A673 (cell line): ENCODE measurements at places on chromosomes 16 and 17.

- no peak for DNase-seq
Observed at GRCh38 chr17:35460354-35460851, 11.8 kb upstream of the SLFN13 start.

GRCh38 chr17:21132428-21132827, 5.7 kb downstream of the DHRS7B start:
- DNase-seq, result no peak

- DNase-seq, result no peak
Observed at GRCh38 chr16:78749745-78750268, 650.4 kb downstream of the WWOX start.

DNA sequence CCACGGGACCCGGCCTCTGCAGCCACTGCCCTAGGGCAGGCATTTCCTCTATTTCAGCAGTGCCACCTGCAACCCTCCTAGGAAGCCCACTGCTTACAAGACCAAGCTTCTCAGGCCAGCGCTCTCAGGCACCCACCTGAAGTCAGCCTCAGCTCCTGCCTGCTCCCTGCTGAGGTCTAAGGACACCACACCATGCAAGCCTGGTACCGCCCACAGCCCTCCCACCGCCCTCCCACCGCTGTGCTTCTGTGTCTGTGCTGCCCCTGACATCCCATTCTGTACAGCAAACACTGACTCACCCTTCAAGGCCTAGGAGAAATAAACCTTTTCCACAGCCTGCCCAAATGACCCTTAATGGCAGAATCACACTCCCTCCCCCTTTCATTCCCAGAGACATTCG, 6.3 kb downstream of the CLUH start:
- no peak for DNase-seq

GRCh38 chr16:2498531-2499253, 15.1 kb upstream of the ATP6V0C start:
- no peak for DNase-seq

GRCh38 chr17:36921095-36921851, 16.0 kb upstream of the LHX1 start:
- DNase-seq, result no peak

- no peak for DNase-seq
Observed at GRCh38 chr16:84069540-84069939, 26.9 kb upstream of the SLC38A8 start.

DNA sequence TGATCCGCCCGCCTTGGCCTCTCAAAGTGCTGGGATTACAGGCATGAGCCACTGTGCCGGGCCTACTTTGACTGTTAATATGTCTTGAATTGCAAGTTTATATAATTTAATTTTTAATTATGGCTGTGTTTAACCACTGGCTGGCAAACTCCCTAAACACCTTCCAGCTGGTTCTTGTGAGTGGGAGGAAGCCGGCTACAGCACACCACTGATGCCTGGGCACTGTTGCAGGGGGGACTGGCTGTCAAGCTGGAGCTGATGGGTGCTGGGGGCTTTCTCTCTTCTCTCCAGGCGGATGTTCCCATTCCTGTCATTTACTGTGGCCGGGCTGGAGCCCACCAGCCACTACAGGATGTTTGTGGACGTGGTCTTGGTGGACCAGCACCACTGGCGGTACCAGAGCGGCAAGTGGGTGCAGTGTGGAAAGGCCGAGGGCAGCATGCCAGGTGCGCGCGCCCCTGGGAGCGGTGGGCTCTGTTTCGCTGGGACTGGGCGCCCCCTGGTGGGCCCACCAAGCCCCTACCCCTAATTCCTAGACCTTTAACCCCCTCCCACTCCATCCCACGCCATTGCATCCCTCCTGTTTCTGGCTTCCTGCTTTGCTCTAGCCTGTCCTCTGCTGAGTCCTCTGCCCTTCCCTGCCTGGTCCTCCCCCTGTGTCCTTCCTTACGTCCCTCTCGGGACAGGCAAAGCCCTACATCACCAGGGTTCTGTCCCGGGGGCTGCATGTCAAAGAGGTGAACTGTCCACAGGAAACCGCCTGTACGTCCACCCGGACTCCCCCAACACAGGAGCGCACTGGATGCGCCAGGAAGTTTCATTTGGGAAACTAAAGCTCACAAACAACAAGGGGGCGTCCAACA, 9.5 kb downstream of the TBX21 start:
- DNase-seq, result no peak

DNA sequence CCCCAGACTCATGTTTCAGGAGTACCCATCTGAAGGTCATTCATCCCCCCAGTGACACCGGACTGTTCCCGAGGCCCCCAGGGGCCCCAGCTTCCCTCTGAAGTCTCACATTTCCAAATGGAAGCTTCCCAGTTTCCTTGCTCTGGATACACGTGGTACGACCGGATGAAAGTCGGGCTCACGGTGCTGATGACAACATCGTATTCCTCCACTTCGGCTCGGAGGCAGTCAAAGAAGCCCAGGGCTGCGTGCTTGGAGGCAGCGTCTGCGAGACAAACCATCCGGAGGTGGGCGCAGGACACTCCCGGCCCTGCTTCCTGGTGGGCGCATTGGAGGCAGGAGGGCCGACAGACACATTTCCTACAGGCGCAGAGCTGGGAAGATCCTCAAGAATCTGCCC, 18.7 kb downstream of the DHRS7C start:
- DNase-seq, result no peak

DNA sequence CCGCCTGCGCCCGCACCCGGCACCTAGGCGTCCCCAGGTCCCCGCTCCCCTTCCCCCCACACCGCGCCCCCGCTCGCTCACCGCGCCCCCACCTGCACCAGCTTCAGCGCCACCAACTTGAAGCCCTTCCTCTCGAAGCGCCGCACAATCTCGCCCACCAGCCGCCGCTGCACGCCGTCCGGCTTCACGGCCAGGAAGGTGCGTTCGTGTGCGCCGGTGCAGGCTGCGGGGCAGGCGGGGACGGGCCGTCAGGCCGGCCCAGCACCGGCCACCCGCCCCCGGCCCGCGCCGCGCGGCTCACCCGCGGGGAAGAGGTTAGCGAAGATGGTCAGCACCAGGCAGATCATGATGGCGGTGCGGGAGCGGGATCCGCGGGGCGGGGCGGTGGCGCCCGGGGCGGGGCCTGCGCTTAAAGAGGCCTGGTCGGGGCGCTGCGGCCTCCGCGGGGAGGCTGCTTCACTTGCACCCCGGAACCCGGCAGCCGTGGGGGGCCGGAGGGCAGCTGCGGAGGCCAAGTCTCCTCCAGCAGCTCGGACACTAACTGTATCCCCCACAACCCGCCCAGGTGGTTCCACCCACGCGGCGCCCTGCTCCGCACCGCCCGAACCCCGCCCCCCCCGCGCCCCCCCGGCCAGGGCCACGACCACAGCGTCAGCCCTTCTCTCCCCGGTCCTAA, at the start of gene NME3:
Gene NME3 (minus strand): TSS at position 356 of the 676 bp plus-strand sequence. CDS start 9 bp downstream, at position 347.
- DNase-seq, result peak; percentile 71

DNA sequence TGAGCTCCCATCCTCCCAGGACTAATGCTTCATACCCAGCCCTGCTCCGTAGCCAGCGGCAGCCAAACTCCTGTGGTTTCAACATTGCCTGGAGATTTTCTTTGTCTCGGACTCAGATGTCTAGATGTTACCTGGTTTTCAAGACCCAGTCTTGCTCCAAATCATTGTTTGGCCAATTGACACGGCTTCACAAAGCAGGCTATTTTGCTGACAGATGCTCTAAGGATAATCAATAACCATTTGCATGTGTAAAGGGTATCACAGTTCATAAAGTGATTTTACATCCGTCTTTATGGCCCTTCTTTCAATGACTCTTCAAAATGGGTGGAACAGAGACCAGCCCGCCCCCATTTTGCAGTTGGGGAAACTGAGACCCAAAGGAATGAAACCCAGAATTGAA, 153.4 kb downstream of the SALL1 start:
- DNase-seq, result no peak

GRCh38 chr16:57519796-57520360, 16.5 kb downstream of the CCDC102A start:
- DNase-seq, result peak; percentile 80

GRCh38 chr17:19271780-19272357, 34.7 kb downstream of the EPN2 start:
- DNase-seq, result no peak

GRCh38 chr16:63581570-63581969, 1540.3 kb downstream of the CDH11 start:
- DNase-seq, result peak; percentile 7

DNA sequence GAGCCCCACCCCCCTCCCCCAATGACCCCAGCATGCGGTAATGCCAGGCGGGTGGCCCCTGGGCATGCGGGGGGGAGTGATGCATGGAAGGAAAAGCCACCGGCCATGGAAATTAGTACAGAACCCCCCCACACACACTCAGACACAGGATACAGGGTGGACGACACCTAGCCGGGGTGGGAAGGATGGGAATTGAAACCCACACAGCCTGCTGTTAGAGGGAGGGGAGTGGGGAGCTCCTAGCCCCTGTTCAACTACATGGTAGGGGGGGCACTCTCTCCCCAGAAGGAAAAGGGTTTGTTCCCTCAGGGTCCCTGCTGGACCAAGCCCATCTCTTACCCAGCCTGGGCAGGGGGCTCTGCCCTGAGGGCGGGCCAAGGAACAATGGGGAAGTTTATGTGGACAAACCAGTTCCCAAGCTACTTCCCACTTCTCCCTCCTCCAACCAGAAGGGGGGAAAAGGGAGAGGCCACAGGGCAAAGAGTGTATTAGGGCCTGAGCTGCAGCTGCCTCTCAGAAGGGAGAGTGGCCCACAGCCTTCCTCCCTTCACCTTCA, 5.2 kb downstream of the TMUB2 start:
- no peak for DNase-seq

GRCh38 chr17:75850928-75851692, 4.0 kb downstream of the WBP2 start:
- DNase-seq, result no peak

DNA sequence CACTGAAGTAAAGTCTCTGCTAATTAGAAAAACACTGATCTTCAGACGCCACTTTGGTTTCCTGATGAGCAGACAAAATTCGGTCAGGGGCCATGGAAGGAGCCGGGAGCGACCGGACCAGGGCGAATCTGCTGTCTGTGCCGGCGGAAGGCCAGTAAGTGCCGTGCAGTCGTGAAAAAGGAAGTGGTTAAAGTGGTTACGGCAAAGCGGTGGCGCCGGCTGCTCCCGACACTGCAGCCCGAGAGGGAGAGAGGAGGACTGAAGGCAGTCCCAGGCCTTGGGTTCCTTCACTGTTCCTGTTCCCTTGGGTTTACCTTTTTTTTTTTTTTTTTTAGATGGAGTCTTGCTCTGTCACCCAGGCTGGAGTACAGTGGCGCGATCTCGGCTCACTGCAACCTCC, 17.3 kb upstream of the HEXD start:
- DNase-seq, result no peak

DNA sequence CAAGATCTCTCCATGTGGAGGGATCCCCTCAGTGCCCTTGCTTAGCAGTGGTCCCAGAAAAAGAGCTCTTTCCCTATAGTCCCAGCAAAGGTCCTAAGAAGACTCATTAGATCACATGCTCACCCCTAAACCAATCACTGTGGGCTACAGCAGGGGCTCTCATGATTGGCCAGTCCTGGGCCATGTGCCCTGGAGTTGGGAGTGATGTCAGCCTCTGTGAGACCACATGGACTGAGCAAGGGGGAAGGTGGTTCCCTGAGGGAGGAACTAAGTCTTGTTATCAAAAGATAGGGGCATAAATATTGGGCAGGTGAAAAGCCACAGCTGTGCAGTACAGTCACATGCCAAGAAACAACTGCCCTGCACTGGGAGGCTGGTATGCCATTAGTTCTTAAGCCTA, 51.3 kb downstream of the SCNN1B start:
- no peak for DNase-seq

- DNase-seq, result no peak
Observed at GRCh38 chr17:18035704-18036103, 3.3 kb downstream of the ATPAF2 start.

GRCh38 chr16:54817940-54818574, 112.6 kb upstream of the IRX5 start:
- DNase-seq, result no peak

DNA sequence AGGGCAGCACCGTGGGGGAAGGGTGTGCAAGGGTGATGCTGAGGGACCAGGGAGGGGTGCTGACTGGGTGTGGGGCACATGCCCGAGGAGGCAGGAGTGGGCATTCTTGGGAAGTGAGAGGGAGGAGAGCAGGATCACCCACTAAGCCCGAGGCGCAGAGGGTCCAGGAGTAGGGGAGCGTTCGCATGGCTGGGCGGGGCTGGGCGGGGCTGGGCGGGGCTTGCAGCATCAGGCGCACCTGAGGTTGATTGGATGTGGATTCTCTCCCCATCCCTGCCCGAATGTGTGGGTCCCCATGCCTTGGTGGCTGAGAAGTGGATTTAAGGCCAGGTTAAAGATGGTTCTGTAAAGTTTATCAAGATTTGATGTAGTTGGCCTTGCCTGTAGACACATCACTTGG, 14.2 kb downstream of the BANP start:
- DNase-seq, result no peak

DNA sequence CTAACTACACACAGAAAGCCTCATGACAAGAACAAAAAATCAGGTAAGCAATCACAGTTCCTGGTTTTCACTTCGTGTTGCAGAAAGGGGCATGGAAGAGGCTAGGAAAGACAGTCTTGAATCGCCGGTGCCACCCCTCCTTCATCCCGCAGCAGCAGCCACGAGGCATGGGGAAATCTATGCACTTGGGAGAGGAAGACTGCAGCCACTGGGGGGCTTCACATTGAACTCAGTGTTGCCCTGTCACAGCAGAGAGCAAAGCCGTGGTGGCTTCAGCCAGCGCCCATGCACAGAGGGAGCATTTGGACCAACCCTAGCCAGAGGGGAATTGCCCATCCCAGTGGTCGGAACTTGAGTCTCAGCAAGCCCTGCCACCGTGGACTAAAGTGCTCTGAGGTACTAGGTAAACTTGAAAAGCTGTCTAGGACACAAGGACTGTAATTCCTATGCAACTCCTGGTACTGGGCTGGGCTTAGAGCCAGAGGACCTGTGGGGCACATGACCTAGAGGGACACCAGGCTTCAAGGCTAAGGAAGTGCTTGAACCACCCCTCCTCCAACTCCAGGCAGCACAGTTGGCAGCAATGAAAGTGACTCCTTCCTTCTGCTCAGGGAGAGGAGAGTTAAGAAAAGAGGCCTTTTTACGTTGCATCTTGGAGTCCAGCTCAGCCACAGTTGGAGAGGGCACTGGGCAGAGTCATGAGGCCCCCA, 35.2 kb upstream of the ATP2C2 start:
- DNase-seq, result no peak

- peak; percentile 42 for DNase-seq
Observed at GRCh38 chr16:87930456-87930855, 5.9 kb downstream of the CA5A start.

- no peak for DNase-seq
Observed at GRCh38 chr17:81726004-81726403, 13.9 kb downstream of the SLC25A10 start.

DNA sequence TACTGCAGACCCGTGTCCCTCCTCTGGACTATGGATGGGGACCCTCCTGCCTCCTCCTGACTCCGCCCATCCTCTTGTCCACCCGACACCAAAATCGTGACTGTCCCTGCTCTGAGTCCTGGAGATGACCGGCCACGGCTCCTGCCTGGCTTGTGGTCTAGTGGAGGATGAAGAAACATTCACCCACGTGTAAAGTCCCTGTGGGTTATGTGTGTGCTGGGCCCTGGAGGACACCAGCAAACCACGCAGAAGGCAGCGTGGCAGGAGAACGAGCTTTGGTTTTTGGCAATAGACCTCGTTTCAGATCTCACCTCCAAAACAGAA, 11.9 kb downstream of the SPNS2 start:
- DNase-seq, result no peak

GRCh38 chr16:70393662-70394061, 45.2 kb downstream of the ST3GAL2 start:
- DNase-seq, result no peak

GRCh38 chr16:31477220-31478216, 5.4 kb upstream of the SLC5A2 start:
- no peak for DNase-seq
